ENCODE measurements at places on chromosomes 7 and 10.
A peak's percentile ranks its signal among the peaks of the same experiment; 100 is the strongest.

GRCh38 chr7:123797673-123798531 is 47.1 kb upstream of the HYAL4 start:
- DNase-seq, result peak; percentile 25

GRCh38 chr7:92595281-92595680 is 5.1 kb upstream of the FAM133B start:
- no peak for DNase-seq

GRCh38 chr7:29330136-29330535 is 135.6 kb downstream of the CHN2 start:
- DNase-seq, result no peak

DNA sequence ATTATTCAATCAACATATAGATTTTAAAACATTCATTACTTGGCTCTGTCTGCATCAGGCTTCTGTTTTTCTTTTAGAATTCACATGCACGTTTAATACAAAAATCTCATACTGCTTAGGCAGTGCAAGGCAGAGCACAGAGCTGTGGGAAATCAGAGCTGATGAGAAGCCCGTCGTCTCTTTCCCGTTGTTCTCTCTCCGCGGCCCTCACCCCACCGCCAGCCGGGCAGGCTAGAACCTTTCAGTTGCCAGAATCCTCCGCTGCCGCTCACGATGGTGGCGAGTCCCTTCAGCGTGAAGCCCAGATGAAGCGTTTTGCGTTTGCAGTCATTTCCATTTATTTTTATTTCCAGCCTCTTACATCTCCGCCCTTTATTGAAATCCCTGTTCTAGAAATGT is 648.2 kb downstream of the SDK1 start:
- no peak for DNase-seq

GRCh38 chr10:48197236-48197899 is 77.1 kb downstream of the FRMPD2 start:
- DNase-seq, result no peak

GRCh38 chr7:107860981-107861652 is 29.9 kb upstream of the DLD start:
- DNase-seq, result no peak

DNA sequence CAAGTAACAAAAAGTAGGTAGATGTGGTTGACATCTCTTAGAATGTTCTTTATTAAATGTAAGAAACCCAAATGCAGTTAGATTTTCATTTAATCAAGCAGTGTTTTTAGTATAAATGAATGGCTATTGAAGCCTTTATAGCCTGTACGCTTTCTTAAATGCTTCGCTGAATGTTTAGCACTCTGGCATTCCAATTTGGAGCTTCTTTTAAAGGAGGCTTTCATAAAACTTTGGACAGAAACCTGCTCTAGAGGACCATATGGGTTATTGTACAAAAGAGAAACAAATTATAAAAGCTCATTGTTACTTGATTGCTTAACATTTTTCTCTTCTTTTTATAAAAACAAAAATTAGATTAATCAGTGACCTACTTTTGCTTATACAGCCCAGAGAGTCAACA is 59.5 kb downstream of the KCND2 start:
- no peak for DNase-seq

DNA sequence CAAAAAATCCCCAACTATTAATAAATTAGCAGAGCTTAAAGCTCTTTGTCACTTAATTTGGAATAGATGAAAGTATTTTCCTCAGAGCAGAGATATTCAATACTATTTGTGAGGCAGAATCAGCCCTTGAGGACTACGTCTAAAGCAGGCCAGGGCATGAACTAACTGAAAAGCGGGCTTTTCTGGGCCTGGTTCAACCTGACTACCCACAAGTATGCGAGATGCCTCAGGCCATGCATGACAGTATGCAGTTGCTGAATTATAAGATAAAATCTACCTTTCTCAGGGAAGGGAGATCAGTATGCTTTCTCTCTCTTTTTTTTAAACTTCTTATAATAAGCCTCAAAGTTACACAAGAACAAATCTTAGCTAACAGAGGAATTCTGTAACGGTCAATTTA is 20.1 kb downstream of the TMEM168 start:
- DNase-seq, result no peak

- no peak for DNase-seq
Measured at GRCh38 chr7:151716323-151716722, 160.6 kb downstream of the PRKAG2 start.

DNA sequence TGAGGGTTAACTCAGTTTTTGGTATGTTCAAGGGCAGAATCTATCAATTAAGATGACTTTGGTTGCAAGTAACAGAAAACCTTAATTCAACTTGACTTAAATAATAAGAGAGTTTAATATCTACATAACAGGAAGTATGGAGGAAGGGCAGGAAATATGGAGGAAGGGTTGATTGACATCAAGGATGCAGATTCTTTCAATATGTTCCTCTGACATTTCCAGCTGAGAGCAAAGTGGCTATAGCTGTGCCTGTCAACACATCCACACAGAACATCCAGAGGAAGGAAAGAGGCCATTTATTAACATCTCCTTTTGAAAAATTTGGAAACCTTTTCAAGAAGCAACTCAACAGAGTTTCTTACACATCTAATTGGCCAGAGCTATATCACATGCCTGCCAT is 19.4 kb upstream of the RALA start:
- DNase-seq, result no peak

- no peak for DNase-seq
Measured at GRCh38 chr10:113038183-113038582, 88.1 kb downstream of the TCF7L2 start.

DNA sequence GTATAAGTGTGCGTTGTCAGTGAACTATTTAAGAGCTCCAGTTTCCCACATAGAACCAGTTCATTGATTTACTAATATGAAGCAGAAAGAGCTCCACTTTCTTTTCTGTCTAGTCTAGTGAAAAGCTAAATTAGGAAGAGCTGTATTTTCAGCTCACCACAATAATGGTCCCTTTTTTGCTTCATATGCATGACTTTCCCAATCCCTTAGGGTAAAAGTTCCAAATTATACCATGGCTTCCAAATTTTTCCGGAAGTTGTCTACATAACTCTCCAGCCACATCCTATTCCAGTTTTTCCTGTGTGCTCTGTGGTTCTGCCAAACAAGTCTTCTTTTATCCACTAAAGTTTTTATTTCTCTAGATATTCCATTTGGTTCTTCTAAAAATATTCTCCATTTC is 685.2 kb downstream of the REEP3 start:
- DNase-seq, result no peak

GRCh38 chr7:150568714-150569113 is 1.5 kb downstream of the GIMAP4 start:
- no peak for DNase-seq

- no peak for DNase-seq
Measured at GRCh38 chr10:8738987-8739386, 684.5 kb downstream of the GATA3 start.

GRCh38 chr7:101547916-101548661 is 81.0 kb downstream of the MYL10 start:
- no peak for DNase-seq

DNA sequence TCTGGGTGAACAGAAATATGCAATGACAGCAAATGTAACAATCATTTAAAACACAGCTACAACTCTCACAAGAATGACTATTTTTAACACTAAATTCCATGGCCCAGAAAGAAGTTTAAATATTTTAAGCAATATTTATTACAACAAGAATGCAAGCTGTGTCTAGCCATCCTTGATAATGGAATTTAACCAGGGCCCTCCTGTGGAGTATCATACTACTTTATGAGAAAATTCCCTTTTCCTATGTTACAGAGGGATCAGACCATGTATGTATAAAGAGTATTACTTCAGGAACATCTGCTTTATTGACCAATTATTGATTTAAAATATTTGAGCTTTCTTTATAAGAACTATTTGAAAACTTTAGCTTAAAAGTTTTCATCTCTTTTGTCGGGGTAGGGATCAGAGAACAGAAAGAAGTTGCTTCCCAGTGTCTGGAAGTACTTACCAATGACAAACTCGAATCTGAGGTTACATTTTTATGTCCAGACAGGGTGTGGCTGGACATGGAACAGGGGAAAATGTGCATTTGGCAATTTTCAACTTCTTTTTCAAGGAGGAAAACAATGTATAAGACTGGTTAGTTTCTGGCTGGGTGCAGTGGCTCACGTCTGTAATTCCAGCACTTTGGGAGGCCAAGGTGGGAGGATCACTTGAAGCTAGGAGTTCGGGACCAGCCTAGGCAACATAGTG is 48.3 kb upstream of the NRBF2 start:
- no peak for DNase-seq

- DNase-seq, result no peak
Measured at GRCh38 chr7:85160223-85160622, 26.6 kb downstream of the SEMA3D start.

DNA sequence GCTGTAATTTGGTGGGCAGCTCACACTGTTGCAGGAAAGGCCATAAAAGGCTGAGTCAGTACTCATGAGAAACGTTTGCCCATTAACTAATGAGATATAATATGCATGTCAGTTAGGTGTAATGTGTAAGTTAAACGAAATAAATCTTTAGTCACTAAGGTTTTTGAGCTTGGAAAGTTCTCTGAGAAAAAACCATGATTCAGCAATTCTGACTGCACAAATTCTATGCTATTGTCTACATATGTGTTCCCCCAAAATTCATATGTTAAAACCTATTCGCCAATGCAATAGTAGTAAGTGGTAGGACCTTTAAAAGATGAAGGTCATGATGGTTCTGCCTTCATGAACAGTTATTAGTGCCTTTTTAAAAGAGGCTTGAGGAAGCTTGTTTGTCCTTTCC is 559.7 kb upstream of the LRRTM3 start:
- DNase-seq, result no peak

DNA sequence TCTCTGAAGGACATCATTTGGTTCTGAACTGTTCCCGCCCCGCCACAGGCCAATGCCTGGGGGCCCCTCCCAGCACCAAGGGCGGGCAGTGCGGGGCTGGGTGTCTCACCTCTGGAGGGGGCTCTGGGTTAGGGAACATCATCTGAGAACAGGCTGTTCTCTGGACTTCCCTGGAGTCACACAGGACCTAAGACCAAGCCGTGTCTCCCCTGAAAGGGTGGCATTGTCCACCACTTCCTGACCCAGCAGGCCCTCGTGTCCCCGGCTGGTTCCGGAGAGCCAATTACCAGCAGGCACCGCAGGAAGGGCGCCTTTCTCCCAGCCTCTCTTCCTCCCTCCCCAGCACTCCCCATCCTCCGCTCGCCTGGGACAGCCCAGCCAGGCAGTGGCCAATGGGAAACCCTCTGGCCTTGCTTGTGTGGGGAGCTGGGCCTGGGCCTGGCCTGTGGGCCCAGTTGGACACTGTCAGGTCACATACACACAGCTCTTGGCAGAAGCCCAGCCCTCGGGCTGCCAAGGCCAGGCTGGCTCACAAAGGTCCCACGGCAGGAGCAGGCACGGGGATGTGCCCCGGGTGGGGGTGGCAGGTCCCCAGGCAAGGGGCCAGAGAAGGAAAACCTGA is 119.5 kb downstream of the SPDYE5 start:
- no peak for DNase-seq

DNA sequence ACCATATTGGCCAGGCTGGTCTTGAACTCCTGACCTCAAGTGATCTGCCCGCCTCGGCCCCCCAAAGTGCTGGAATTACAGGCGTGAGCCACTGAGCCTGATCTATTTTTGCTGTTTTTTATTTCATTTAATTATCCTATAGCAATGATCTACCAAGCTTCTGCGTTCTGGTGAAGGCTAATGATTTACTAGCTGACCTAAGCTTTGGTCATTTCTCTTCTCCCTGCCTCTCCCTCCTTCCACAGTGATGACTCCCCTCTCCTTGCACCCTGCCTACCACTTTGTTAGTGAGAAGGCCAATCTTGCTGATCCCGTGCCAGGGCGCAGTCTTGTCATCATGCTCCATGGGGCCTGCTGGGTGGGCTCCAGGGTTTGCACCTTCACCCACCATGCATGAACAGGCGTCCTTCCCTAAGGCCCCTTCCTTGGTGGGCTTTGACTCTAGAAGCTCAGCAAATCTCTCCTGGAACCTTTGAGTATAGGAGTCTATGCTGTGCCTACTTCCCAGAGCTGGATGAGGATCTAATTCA is 11.9 kb upstream of the ZCCHC24 start:
- no peak for DNase-seq

- DNase-seq, result no peak
Measured at GRCh38 chr10:116721547-116722392, 20.6 kb downstream of the HSPA12A start.

- DNase-seq, result peak; percentile 78
Measured at GRCh38 chr7:22726345-22726906, 574 bp upstream of the IL6 start.

DNA sequence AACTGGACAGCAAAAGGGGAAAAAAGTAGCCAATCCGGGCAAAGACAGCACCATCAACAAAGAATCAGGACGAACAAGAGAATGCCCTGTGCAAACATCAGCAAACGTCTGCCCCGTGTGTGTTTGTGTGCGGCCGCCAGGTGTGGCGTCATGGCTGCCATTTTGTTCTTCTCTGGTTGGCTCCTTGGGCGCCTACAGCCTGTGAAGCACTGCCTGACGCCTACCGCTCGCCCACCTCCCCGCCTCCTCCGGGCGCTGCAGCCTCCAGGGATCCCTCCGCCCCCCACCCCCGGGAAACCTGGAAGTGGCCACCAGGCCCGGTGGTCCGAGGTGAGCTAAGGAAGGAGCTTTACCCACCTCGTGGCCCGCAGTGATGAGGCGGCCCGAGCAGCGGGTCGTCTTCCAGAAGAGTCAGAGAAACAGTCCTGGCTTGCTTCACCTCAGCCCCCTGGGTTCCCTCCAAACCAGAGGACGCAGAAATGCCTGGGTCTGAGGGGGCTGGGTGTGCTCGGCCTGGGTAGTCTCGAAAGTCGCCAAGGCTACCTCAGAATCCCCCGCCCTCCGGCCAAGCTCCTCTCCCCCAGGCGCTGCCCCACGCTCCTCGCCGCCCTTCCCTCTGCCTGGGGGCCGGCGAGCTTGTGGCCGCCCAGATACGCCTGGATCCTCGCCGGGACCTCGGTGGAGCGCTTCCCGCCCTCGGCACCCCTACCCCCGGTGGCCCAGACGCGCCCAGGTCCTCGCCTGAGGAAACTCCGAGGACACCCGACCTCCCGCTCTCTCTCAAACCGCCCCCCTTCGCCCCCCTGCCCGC is 61.8 kb upstream of the IL6 start:
- DNase-seq, result no peak

DNA sequence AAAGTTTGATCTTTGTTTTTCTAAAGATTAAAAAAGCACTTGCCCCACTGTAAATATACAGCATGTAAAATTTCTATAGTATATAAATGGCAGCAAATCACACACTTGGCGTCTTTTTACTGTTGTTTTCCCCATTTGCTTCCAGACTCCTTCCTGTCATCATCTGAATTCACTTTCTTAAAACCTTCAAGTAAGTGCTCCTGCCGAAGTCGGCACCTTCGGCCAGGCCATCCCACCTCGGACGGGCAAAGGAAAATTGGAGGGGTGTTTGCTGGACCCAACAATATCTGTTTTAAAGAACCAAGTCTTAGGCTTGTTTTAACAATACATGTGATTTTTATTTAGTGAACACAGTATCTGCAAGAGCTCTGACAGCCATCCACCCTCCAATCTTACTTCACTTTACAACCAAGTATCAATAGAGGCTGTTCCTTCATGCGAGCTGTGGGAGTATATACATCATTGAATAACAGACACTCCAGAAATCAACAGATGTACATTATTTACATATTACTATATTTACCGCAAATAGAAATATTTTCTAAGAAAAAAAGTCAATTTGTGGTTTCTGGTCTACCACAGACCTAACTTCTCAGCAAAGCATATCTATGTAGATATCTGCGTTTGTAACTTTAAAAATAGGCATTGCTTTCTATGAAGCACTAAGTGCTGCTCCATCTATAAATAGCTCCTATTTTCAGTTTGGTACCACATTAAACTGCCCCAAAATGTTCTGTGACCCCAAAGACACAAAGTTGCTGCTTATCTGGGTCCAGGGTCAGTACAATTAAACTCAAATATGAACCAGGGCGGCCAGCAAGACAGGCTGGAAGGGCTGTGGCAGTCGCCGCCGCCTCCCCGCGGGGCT is 110.7 kb downstream of the CYTH3 start:
- DNase-seq, result peak; percentile 60
